Activated naive CD8-positive, alpha-beta T cell treated with anti-CD3 and anti-CD28 coated beads for 36 hours (primary cell): ENCODE measurements at places on chromosomes 2 and 18.

GRCh38 chr18:74598350-74599001, 806 bp downstream of the ZNF407 start:
- DNase-seq = peak; percentile 82
- H3K27ac ChIP-seq = peak overlapping the region; percentile 98
- H3K4me3 ChIP-seq = peak overlapping the region; percentile 95
- H3K27me3 ChIP-seq = no peaks in the 10 kb centered on the region
- H3K4me1 ChIP-seq = peaks cover 47% of the 10 kb centered on the region

GRCh38 chr2:163123526-163123925, 285.0 kb upstream of the KCNH7 start:
- H3K36me3 ChIP-seq = no peaks in the 10 kb centered on the region
- no peaks in the 10 kb centered on the region for H3K27me3 ChIP-seq
- no peak overlapping the region for H3K27ac ChIP-seq
- DNase-seq = no peak
- H3K4me3 ChIP-seq = no peak overlapping the region

DNA sequence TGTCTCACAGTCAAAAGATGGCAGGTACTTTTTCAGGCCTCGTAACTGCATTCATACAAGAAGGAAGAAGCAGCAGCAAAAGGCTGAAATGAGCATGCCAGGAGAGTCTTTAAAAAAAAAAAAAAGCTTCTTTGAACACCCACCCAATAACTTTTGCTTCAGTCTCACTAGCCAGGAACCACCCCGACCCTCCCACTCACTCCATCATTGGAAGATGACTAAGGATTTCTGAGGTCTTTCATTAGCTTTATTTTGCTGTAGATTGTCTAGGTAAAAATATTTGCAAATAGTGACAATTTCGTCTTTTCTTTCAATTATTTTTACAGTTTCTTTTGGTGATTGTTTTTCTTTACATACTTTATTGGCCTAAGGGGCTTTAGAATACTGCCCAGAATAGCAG, 37.9 kb downstream of the RBBP8 start:
- H3K4me1 ChIP-seq = peaks cover 5% of the 10 kb centered on the region
- no peak for DNase-seq
- H3K27ac ChIP-seq = no peak overlapping the region
- no peak overlapping the region for H3K4me3 ChIP-seq
- H3K27me3 ChIP-seq = no peaks in the 10 kb centered on the region

DNA sequence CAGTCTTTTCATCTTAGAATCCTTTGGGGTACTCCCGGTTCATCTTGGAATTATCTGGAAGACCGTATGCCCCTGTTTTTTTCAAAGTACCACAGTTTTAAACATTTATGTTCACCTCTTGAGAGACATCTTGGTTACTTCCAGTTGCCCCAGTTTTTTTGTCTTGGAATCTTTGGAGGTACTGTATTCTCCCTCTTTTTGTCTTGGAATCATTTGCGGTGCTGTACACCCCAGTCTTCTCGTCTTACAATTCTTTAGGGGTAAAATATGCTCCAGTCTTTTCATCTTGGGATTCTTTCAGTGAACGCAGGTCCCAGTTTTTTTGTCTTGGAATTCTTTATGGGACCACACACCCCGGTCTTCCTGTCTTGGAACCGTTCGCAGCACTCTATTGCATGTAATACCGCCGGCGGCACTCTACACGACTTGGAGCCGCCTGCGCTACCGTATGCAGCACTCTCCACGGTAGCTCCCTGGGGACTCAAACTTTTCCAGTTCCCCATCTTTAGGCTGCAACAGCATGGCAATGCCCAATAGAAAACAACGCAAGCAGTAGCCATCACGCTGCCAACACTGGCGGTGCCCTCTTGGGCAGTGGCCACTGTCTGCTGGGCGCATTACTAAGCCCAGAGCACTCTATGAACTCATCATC, 21.2 kb upstream of the ZDBF2 start:
- H3K4me1 ChIP-seq = peaks cover 3% of the 10 kb centered on the region
- H3K27ac ChIP-seq = no peak overlapping the region

GRCh38 chr2:96531872-96532505, 4.6 kb upstream of the ARID5A start:
- peak overlapping the region; percentile 86 for H3K27ac ChIP-seq
- no peaks in the 10 kb centered on the region for H3K36me3 ChIP-seq
- DNase-seq = peak; percentile 83
- no peaks in the 10 kb centered on the region for H3K27me3 ChIP-seq
- peaks cover 64% of the 10 kb centered on the region for H3K4me1 ChIP-seq

- H3K27ac ChIP-seq = no peak overlapping the region
- no peak overlapping the region for H3K4me3 ChIP-seq
- H3K4me1 ChIP-seq = peaks cover 10% of the 10 kb centered on the region
- peak; percentile 10 for DNase-seq
- H3K36me3 ChIP-seq = peaks cover 2% of the 10 kb centered on the region
- H3K27me3 ChIP-seq = no peaks in the 10 kb centered on the region
Observed at GRCh38 chr2:237060534-237061312, 25.0 kb upstream of the COPS8 start.

DNA sequence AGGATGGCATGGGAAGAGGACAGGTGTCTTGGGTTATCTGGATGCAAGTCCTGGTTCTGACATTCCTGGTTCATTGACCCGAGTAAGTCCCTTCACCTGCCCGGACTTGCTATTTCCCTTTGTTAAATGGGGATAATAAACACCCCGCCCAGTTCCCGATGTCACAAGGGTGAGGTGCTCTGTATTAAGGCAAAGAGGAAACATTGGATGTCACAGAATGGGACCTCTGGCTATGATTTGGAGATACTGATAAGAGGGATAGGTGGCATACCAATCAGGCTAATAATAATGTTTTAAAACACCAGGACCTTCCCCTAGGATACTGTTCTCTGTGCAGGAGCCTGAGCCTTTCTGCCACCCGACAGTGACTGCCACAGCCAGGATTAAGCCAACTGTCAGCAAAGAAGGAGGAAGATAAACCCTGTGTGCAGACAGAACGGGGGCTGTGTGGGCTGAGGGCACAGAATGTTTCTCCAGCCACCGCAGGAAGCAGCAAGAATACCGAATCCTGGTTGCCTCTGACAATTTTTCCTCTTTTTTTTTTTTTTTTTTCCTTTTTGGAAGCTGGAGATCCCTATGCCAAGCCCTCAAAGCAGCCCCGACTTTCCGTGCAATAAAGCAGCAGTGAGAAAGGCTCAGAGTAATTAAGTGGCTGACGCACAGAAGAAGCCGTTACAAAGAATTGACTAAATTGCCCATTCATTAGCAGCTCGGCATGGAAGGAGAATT, 336.6 kb downstream of the SMAD2 start:
- H3K4me1 ChIP-seq = no peaks in the 10 kb centered on the region
- H3K4me3 ChIP-seq = no peak overlapping the region
- no peak overlapping the region for H3K27ac ChIP-seq
- no peaks in the 10 kb centered on the region for H3K36me3 ChIP-seq

- H3K27ac ChIP-seq = no peak overlapping the region
- no peak for DNase-seq
- no peaks in the 10 kb centered on the region for H3K27me3 ChIP-seq
- H3K4me1 ChIP-seq = peaks cover 2% of the 10 kb centered on the region
Observed at GRCh38 chr18:58394046-58394445, 234.8 kb downstream of the ALPK2 start.

DNA sequence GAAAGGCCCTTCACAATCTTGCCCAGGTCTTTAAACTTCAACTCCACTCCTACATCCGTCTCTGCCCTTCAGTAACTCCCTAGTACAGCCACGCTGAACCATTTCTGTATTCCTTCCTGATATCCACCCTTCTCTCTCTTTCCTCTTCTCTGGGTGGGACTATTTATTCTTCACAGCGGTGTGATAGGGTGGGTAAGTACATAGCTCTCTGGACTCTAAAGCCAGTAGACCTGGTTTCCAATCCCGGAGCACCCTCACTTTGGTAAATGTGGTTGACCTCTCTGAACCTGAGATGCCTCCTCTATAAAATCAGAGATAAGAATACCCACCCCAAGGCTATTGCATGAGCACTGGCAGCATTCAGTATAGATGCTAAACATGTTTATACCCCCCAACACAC, 86.7 kb downstream of the ATL2 start:
- no peak overlapping the region for H3K27ac ChIP-seq
- DNase-seq = no peak
- peaks cover 12% of the 10 kb centered on the region for H3K27me3 ChIP-seq
- H3K4me3 ChIP-seq = no peak overlapping the region

GRCh38 chr2:112342067-112342550, 66.7 kb downstream of the ZC3H6 start:
- H3K4me3 ChIP-seq = no peak overlapping the region
- peaks cover 7% of the 10 kb centered on the region for H3K4me1 ChIP-seq
- H3K27me3 ChIP-seq = no peaks in the 10 kb centered on the region
- H3K27ac ChIP-seq = no peak overlapping the region
- no peak for DNase-seq

- H3K4me3 ChIP-seq = no peak overlapping the region
- H3K27me3 ChIP-seq = peaks cover 9% of the 10 kb centered on the region
- H3K27ac ChIP-seq = no peak overlapping the region
- H3K4me1 ChIP-seq = no peaks in the 10 kb centered on the region
Observed at GRCh38 chr2:222805591-222806304, 55.1 kb upstream of the ACSL3 start.

DNA sequence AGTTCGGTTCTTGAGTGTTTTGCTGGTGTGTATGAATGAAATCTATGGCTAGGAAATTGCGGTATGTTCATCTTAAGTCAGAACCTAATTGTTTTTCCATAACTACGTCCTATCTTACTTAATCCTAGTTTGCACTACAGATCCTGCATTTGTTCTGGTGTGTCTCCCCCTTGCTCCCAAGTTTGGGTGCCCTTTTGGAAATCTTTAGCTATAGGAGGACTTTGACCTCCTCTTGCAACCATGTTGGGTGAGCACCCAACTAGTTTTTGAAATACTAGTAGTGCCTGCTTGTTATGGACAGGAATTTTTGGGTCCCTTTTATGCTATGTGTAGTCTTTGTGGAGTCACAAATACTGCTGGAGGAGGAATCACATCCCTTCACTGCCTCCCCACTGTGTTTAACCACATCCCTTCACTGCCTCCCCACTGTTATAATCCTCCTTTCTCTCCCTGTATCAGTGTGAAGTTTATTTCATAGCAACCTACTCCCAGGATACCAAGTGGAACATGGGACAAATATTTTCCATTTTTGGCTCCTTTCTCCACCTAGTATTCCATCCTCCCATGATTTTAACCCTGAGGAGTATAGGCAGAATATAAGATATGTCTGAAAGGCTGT, 26.3 kb upstream of the COBLL1 start:
- no peaks in the 10 kb centered on the region for H3K27me3 ChIP-seq
- no peak for DNase-seq
- no peak overlapping the region for H3K27ac ChIP-seq
- no peaks in the 10 kb centered on the region for H3K36me3 ChIP-seq
- no peak overlapping the region for H3K4me3 ChIP-seq
